ENCODE measurements at places on chromosomes 4 and X.

- no peak for DNase-seq
Measured at GRCh38 chr4:100348473-100348872, 158.2 kb upstream of the DDIT4L start.

DNA sequence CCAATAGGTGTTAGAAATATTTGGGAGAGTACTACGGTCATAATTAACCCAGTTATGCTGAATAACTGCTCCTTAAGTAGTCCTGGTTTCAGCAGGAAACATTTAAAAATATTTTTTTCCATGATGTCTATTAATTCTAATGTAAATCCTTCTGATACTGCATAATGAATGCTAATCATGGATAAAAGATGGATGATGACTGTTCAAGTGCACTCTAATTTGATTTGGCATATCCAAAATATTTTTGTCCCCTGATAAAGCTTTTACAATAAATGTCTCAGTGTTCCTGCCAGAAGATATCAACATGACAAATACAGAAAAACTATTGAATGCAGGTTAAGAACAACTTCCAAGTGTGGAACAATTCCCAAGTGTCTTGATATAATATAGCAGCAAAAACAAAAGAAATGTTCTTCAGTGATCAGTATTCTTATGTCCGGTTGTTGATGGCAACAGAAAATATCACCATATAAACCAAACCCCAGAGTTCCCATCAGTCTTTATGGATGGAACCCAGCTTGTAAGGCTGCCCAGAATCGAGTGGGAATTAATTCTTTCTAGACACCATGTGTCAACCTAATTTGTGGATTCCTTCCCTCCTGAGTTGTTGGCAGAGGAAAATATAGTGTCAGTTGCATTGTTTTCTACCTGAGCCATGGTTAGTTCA is 205.4 kb upstream of the GK2 start:
- DNase-seq: no peak

GRCh38 chr4:139642364-139642763 is 23.3 kb upstream of the MGST2 start:
- DNase-seq: no peak

DNA sequence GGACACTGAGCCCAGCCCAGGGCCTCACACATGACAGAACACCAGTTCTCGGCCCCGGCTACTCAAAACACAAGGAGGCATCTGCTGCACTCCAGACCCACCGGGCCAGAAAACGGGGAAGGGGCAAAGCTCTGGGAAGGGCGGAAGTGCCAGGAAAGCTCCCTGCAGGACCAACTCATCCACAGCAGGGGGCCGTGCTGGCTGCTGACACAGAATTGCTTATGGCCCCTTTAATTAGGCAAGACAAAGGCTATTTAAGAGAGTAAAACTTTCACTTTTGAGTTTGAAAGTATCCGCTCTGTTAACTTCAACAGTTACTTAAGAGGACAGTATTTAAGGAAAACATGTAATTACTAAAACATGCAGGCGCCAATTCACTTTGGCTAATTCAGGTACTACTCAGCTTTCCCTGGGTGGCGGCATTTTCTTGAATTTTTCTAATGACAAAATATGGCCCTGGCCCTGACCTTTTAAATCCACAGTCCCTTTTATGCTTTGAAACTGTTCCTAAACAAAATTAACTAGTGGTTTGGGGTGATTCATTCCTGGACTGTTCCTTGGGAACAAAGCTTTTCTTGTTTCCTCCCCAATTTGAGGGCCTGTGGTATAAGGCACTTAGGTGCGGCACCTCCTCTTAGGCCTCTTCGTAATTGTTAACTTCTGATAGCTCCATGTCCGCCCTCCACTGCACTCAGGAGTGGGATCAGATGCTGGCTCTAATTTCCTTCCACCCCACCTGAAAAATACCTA is 40.4 kb downstream of the NSG1 start:
- no peak for DNase-seq

DNA sequence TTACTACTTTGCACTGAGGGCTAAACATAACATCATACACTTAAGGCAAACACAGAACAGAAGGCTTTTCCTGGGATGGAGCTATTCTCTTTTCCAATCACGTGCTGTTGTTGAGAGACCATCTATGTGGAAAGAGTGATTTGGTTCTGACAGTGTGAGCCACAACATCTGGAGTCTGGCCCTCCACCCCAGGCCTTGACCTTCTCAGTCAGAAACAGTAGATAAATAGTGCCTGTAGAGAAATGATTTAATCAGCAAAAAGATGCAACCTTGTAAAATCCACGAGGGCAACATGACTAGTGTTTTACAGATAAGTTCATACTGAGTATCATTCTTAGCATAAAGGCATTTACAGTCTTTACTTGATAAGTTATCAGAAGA is 10.8 kb upstream of the SFRP2 start:
- no peak for DNase-seq

GRCh38 chr4:80141543-80141942 is 55.8 kb upstream of the PRDM8 start:
- no peak for DNase-seq

DNA sequence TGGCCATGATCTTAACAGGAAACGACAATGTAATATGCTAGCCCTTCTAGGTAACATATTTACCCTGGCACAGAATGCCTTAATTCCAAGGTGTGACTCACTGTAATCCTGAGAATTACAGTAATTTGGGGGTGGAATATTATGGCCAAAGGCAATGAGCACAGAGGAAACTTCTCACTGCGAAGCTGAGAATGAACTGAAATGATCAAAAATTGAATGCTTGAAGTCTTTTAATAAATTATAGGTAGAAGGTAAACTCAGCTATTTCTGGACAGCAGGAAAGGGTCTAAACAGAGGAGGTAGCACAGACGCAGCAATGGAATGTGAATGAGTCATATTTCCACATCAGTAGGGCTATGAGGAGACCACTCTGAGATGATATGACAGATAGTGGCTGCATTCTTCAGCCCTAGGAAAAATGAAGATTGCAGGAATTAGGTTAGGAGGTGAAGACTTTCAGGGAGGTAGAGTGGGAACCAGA is 312.6 kb downstream of the PACRGL start:
- DNase-seq: no peak

- DNase-seq: no peak
Measured at GRCh38 chr4:27087306-27088045, 226.8 kb downstream of the STIM2 start.

DNA sequence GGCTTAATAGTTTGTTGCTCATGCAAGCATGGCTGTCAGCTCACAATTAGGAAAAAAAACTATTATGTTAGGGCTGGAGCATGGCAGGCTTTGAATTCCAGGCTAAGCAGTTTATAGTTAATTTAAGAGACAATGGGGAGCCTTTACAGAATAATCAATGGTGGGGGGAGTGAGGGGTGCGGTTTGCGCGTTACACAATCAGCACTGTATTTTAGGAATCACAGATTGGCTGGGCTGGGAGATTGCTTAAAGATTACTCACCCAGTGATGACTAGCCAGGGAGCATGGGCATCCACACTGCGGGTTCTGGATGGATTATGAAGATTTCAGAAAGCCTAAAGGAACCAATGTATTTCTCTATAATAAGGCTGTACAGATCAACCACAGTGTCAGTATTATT is 186.6 kb downstream of the SOX3 start:
- no peak for DNase-seq

DNA sequence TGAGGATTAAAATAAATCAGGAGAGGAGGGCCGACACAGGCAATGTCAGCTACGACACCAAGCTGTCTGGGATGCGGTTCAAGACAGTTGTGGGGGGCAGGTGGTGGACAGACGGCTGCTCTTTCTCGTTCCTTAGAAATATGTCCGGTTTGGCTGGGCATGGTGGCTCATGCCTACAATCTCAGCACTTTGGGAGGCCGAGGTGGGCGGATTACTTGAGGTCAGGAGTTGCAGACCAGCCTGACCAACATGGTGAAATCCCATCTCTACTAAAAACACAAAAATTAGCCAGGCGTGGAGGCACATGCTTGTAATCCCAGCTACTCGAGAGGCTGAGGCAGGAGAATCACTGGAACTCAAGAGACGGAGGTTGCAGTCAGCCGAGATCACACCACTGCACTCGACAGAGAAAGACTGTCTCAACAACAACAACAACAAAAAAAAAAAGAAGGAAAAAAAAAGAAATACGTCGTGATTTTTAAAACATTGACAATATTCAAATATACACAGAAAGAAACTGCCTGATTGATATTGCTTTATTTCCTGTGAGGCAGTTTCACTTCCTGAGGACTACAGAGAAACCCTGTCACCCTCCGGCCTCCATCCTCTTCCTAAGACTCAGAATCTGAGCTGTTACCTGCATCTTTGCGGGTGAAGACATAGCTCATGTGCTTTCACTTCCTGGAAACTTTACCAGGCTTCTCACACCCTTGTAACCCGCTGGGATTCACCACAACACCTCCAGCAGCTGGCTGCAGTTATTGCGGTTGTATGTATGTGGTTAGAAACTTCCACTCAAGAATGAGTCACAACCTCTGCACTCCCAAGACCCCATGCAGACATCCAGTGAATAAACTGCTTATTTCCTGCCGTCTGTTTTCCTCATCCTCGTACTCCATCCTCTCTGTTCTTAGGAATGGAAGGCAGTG is 63.8 kb upstream of the STS start:
- peak; percentile 53 for DNase-seq

DNA sequence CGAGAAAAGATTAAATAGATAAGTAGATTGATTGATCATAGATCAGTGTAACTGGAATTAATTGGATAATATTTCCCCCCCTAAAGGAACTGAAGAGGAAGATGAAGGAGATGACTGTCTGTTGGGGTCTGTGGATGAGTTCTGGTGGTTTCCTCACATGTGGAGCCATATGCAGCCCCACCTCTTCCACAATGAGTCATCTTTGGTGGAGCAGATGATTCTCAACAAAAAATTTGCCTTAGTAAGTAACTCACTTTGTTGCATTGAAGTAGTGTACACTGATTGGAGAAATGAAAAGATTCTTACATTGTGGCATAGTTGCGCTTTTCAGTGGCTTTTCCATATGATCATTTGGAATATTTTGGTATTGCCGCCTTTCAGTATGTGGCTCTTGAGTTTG is 80.4 kb downstream of the NDST3 start:
- DNase-seq: no peak

DNA sequence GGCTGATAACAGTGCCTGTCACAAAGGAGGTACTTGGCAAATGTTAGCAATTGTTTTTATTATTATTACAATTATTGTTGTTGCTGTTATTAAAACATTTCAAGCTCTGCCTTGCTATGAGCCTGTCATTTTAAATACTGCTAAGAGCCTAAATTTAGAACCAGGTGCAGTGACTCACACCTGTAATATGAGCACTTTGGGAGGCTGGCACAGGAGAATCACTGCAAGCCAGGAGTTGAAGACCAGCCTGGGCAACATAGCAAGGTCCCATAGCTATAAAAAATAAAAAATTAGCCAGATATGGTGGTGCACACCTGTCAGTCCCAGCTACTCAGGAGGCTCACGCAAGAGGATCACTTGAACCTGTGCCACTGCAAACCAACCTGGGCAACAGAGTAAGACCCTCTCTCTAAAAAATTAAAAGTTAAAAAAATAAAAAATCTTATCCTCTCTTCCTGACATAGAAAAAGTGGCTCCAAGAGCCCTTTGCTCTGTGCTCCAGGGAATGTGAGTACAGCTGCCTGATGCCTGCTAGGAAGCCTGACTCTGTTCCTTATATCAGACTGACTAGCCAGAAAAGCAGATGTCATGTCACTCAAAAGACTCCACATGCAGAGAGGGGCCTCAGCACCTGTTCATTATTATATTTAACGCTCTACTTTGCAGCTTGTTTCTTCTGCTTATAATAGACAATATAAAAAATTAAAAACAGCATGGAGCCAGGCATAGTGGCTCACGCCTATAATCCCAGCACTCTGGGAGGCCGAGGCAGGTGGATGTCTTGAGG is 234.0 kb downstream of the OPHN1 start:
- no peak for DNase-seq

GRCh38 chrX:10178866-10179463 is 22.2 kb downstream of the CLCN4 start:
- no peak for DNase-seq

- no peak for DNase-seq
Measured at GRCh38 chr4:3304831-3305609, 12.2 kb downstream of the RGS12 start.

DNA sequence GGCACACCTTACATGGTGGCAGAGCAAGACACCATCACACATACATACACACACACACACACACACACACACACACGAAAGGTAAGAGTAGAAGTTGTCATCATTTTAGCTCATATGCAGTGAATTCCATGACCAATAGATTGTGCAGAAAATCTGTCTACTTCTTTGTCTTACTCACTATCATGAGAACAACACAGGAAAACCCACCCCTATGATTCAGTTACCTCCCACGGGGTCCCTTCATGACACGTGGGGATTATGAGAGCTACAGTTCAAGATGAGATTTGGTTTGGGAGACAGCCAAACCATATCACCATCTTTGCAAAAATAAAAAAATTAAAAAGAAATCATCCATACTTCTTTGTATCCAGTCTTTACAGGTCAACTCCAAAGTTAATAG is 221.1 kb downstream of the BMPR1B start:
- DNase-seq: no peak

- peak; percentile 68 for DNase-seq
Measured at GRCh38 chr4:83074086-83074704, 39.2 kb downstream of the COPS4 start.

- DNase-seq: no peak
Measured at GRCh38 chrX:69226459-69227158, 61.4 kb upstream of the PJA1 start.

DNA sequence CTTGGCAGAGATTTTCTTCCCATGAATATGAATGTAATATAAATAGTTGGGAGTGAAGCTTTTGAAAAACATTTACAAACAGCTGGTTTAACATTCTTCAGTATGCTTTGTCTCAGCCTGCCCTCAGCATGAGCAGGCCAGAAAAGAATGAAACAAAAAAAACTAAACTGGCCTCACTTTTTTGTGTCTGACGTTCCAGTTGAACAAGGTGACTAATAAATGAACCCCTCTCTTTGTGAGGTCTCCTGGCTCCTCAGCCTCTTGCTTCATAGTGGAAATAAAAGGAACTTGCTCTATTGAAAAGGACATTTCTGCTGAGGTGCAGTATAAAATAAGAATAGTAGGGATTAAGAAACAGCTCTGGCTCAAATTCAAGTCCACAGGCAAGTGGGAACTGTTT is 9.4 kb downstream of the CHST7 start:
- no peak for DNase-seq

- DNase-seq: no peak
Measured at GRCh38 chr4:139907001-139907809, 241.6 kb downstream of the MGST2 start.

DNA sequence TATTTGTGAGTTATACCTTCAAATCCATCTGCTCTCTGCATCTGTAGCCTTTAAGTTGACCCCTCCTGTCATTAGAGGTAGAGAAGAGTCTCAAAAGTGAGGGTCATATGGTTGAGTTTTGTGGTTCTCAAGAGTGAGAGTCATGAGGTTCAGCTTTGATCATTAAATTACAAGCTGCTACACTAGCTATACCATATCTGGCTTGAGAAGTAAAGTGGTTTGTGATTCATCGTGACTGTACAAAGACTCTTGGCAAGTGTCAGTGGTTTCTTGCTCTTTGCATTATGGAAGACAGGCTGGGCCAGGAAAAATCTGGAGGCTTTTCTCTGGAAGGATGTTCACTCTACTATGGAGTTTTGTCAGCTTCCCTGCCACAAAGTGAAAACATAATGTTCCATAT is 170.6 kb downstream of the ZC4H2 start:
- no peak for DNase-seq

Data from CD4-positive, alpha-beta T cell treated with Interleukin-1 beta for 1 hour (primary cell).